SK-N-SH (cell line): ENCODE measurements at places on chromosomes 3 and 15.

DNA sequence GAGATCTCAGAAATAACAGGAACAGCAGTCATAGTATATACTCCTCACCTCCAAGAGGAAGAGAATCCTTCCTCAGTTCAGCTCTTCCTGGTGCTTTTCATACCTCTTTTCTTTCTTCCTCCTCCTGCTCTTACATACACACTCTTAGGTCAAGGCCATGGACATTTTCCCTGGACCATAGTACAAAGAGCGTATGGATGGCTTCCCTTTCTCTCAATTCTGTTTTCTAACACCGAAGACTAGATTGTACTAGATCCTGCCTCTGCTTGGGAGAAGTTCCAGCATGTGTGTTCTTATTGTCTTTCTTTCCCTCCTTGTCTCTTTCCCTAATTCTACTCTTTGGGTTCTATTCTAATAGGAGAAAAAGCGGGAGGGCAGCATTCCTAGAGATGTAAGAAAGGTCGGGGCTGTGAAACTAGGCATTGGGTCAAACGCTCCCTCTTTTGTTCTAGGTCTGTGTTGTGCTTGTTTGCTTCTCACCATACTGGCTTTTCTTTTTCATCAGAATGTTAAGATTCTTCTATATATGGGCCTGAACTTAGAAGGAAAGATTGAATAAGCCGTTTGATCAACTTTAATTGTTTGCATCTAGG lies 77.4 kb downstream of the VPS8 start:
- DNase-seq = no peak

GRCh38 chr15:58559904-58560588 lies 128.3 kb downstream of the LIPC start:
- DNase-seq = no peak

GRCh38 chr3:182908471-182908870 lies 71.9 kb downstream of the DCUN1D1 start:
- no peak for DNase-seq

DNA sequence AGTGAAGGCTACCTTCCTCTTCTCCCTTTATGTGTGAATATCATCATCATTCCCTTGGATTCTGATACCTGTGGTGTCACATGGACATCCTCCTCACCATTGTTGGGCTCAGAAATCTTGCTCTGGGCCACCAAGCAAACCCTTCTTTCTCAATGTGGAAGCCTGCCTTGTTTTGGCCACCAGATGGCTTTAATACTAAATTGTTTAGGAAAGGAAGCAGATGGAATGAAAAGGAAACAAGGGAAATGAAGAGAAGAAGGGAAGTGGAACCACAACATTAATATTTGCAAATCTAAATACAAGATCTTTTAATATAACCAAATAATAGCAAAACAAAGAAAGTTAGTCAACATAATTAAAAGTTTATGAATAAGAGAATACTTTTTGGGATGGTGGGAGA lies 14.0 kb downstream of the FAM227B start:
- no peak for DNase-seq

GRCh38 chr3:29345516-29346300 lies 64.8 kb downstream of the RBMS3 start:
- no peak for DNase-seq

DNA sequence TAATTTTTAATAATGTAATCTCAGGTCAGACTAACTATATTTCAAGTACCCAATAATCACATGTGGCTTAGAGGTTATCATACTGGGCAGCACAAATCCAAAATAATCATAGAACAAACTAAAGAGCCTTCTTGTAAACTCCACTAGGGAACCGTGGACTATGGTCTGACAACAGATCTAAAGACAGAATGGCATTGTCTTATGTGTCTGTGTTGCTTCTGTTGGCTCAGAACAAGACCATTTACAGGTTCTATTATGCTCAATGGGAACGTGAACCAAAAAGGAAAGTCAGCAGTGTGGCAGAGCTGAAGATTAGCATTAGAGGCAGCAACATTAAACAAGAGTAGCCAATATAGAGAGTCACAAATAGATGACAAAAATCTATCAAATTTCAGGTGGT lies 74.9 kb downstream of the ETFA start:
- DNase-seq = no peak

- DNase-seq = no peak
Observed at GRCh38 chr3:161939918-161940620, 443.5 kb downstream of the OTOL1 start.

GRCh38 chr15:100686725-100687473 lies 84.5 kb downstream of the ASB7 start:
- DNase-seq = no peak

DNA sequence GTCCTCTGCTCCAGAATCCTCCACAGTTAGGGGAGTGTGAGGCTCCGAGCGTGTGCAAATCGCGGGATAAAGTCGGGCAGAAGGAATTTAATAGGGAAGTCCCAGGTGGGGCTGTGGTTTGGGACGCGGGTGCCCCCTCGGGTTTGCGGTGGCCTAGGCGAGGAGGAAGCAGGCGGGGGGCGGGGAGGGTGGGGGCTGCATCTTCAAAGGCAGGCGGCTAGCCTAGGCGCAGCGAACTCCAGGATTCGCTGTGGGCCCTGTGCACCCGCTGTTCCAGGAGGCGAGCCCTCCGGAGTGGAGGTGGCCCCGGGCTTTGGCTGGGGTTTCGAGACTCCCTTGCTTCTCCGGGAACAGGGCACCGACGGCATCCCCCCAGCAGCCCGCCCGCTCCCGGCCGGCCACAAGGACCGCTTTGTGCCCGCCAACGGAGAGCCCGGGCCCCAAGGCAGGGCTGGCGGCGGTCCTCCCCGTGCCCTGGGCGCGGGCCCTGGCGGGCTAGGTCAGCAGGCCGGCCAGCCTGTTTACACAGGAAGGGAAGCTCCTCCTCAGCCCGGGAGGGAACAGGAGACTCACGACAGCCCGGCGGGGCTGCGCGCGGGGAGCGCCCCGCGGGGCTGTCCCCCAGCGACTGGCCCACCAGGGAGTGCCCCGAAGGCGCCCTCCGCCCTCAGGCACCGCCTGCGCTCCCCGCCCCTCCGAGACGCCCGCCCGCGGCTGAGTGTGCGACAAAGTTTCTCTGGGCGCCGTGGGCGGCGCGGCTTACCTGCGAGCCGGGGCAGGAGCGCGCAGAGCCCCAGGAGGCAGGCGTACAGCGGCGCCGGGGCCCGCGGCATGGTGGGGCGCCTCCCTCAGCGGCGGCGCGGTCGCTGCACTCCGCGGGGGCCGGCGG lies 753 bp downstream of the ITGB5 start:
- peak; percentile 77 for DNase-seq

- DNase-seq = no peak
Observed at GRCh38 chr3:13493867-13494441, 13.8 kb downstream of the HDAC11 start.

DNA sequence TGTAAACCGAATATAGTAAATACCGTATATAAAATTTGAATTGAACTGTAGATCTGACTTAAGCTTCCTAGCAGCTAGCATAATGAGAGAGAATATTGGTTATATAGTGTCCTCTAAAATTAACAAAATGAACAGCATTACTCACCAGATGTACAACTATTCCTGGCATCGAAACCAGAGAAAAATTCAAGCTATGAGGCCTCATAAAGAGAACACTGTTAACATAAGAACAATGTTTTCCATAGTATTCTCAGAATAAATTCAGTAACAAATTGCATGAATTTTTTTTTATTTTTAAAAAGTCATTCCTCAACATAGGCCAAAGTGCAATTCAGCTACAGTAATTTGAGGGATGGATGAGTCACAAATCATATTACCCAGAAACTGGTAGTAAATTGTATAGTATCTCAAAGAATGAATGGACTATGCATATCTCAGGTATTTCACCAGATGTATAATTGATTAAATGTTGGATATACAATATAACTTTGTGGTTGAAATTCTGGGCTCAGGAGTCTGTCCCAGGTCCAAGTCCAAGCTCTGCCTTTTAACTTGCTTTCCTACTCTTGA lies 5.0 kb downstream of the TMEM207 start:
- DNase-seq = no peak

DNA sequence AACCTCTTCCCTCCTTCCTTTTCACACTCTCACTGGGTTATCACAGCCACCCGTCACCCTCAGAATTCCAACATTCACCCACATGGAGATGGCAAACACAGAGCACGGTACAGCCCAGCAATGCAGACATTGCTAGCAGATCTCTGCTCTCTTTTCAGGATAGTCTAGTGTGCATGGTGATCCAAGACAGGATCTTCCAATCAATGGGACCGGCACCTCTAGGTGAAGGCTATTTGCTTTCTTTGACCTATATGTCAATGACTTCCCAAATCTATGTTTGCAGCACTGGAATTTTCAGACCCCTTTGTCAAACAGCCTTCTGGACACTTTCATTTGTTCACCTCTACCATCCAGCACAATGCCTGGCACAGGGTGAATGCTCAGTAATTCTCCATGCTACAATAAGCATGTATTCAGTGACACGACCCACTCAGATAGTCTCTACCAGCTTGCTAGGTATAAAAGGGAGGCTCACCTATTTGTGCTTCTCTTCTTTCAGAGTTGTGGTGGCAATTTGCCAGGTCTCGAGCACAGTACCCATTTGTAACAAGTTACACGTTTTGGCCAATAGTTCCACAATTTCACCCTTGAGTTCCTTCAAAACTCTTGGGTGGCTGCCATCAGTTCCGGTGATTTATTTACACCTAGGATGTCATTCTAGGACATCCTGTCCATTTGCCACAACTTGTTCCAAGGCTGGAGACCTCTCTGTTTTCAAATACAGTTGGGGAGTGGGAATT lies 279.1 kb upstream of the ICE2 start:
- DNase-seq = no peak

GRCh38 chr15:70561885-70562284 lies 201.5 kb downstream of the UACA start:
- no peak for DNase-seq

DNA sequence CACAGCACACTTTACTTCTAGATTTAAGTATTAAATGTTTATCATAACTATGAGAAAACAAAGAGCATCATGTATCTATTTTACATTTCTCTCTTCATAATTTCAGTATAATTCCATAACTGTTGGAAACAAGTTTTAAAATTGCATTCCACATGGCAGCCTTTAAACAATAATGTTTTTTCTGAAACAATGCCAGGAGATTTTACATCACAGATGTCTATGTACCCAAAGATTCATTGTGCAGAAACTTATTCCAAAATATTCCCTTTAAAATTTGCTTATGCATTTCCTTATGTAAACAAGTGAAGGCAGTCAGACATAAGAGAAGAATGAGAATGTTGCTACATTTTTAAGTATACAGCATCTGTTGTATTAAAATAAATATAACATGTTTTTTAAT lies 324.9 kb upstream of the COL8A1 start:
- no peak for DNase-seq

GRCh38 chr3:129820587-129820986 lies 72.9 kb downstream of the TMCC1 start:
- no peak for DNase-seq

DNA sequence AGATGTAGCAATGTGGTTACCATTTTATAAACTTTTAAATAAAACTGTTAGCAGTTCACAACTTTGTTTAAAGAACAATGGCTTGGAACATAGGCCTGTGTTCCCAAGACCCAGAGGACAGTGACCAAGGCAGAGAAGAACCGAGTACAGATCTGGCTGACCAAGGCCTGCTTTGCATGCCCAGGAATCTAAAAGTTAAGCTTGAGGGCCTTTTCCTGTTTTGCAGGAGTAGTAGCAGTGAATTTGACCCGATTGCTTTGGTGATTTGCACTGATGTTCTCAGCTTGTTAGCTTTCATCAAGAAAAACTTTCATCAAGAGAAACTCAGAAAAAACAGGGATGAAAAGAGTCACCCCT lies 9.9 kb downstream of the FILIP1L start:
- no peak for DNase-seq

- no peak for DNase-seq
Observed at GRCh38 chr3:58622892-58623291, 43.7 kb downstream of the FAM3D start.

- DNase-seq = no peak
Observed at GRCh38 chr3:41450416-41451231, 251.3 kb downstream of the CTNNB1 start.

- no peak for DNase-seq
Observed at GRCh38 chr3:40207796-40208195, 101.7 kb upstream of the EIF1B start.

GRCh38 chr3:72171463-72171881 lies 386.5 kb upstream of the PROK2 start:
- no peak for DNase-seq

- no peak for DNase-seq
Observed at GRCh38 chr3:127167315-127168043, 25.5 kb upstream of the PRR23E start.

DNA sequence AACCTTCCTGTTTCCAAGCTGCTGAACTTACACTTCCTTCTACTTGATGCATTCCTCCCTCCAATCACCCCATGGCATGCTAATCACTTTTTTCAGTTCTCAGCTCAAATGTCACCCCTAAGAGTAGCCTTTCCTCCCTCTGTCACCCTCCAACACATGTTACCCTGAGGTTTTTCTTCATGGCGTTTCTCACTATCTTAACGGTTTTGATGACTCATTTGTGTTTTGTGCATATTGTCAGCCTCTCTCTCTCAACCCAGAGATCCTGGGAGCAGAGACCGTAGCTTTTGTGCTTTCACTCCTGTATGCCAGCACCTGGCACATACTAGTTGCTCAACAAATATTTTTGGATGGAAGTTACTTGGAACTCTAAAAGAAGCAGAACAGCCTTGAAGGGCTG lies 24.5 kb downstream of the LRRC3B start:
- no peak for DNase-seq

- peak; percentile 44 for DNase-seq
Observed at GRCh38 chr3:9826815-9827573, 16.8 kb downstream of the RPUSD3 start.

- no peak for DNase-seq
Observed at GRCh38 chr3:171026597-171027293, at the start of gene SLC2A2. Gene SLC2A2 (minus strand): TSS chr3:171026720. CDS start chr3:171026670, 50 bp downstream.

DNA sequence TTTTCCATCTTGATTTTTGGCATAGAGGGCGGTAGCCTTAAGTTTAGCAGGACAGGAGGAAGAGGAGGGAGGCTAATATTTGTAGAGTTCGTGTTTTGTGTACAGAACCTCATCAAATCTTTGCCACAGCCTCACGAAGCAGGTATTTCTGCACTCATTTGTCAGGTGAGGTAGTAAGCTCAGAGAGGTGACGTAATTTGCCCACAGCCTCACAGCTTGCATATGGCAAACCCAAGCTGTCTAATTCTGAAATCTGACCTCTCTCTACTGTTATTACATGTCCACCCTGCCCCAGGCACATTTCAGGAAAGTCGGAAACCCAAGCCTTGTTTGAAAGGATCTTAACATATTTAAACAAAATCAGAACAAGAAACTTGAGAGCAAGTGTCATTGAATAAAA lies 91.1 kb upstream of the TPM1 start:
- no peak for DNase-seq

- no peak for DNase-seq
Observed at GRCh38 chr3:32180141-32180784, 58.2 kb upstream of the CMTM8 start.

GRCh38 chr15:41258750-41259471 lies 27.8 kb downstream of the CHP1 start:
- no peak for DNase-seq

DNA sequence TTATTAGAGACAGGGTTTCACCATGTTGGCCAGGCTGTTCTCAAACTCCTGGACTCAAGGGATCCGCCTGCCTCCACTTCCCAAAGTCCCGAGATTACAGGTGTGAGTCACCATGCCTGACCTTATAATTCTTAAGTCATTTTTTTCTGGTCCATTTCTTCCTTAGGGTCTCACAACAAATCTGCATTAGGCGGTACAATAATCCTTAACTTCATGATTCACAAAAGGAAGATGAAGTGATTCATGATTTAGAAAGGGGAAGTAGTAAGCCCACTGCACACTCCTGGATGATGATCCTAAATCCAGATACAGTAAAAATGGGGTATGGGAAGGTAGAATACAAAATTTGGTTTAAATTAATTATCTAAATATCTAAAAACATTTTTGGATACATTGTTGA lies 45.0 kb upstream of the TKT start:
- DNase-seq = no peak

- no peak for DNase-seq
Observed at GRCh38 chr3:101379658-101380376, 59.4 kb upstream of the IMPG2 start.
